ENCODE measurements at places on chromosomes 5 and 9.

GRCh38 chr9:72623156-72623555 is 101.7 kb downstream of the TMC1 start:
- no peak for DNase-seq

- no peak for DNase-seq
These were observed 325.6 kb downstream of the ENC1 start for GRCh38 chr5:74314906-74315305.

GRCh38 chr5:124630767-124631704 is 115.4 kb downstream of the ZNF608 start:
- no peak for DNase-seq

GRCh38 chr5:120805131-120805530 is 341.0 kb downstream of the PRR16 start:
- DNase-seq = no peak
